Right renal pelvis (tissue), 4 donors: ENCODE measurements at places on chromosomes 11 and 22. TPM values are rescaled to one million over a fixed set of nuclear protein-coding genes. Genes with fewer than 3 reads are reported as not detected.

DNA sequence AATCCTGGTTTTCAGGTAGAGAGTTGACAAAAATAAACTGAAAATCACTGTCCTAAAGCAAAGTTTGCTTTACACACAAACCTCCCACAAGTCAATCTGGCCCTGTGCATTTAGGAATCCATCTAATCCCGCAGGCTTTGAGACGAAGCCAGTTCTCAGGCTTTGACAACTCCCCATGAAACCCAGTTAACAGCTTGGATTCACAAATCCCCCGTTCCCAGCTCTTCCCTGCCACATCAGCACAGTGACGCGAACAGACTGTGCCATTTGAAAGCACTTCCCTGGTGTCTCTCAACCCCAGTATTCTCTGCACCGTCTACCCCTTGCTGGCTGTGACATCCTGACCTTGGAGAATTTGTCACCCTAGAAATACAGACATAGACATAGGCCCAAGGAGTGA is 117.8 kb downstream of the OPCML start:
- no peak for DNase-seq

DNA sequence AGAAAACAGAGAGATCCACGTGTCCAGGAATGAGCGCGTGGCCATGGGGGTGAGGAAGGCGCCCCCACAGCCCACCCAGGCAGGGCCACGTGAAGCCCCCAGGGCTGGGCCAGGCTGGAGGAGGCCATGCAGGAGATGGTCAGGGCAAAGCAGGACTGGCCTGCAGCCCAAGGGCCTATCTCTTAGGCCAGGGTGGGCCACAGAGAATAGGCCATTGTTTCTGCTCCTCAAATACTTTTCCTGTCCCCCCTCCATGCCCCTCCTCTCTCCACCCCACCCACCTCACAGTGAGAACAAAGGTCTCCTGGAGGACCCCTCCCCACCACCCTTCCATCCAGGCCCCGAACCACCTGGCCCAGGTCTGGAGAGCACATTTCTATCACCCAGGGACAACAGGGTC is 8.3 kb upstream of the CDC42EP1 start:
- DNase-seq = no peak

KRTAP5-11 gene
- polyA plus RNA-seq = not detected

PHOX2A gene
- polyA plus RNA-seq = not detected

DNA sequence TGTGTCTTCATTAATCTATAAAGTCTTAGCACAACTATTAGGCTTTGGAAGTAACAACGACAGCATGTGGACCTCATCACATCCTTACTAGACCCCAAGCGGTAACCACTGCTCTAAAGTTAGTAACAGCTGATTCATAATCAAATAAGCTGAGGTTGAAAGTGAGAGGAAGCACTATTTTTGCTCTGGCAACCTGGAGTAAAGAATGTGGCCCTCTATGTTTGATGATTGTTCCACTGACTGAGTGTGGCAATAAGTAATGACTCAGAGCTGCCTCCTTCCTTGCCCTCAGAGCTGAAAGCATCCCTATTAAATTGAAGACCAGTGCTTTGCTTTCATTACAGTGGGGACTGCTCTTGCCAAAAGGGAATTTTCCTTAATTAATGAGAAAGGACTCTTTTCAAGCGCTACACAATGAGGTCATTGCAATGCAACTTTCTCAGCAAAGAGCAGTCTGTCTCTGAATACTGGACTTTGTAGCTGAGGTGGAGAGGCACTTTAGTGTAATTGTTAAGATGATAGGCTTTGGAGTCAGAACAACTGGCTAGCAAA is 906.1 kb upstream of the RAG2 start:
- no peak for DNase-seq

CRACR2B gene
- 11.5 TPM for polyA plus RNA-seq

DNA sequence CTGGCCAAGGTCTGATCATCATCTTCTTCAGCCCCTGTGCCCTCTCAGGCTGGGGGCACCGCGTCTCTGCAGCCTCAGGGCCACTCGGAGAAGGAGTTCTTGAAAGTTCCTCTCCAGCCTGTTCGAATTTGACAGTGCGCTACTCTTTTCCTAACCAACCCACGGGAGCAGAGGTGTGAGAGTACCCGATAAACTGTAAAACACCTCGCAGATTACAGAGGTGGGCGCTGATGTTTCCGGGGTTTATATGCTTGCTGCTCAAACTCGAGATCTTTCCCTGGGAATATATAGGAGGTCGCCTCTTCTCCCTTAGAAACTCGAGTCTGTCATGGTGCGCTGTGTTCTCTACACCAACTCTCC is 515 bp downstream of the CTR9 start:
- no peak for DNase-seq

- DNase-seq = no peak
Observed at GRCh38 chr11:7077101-7077500, 11.7 kb upstream of the RBMXL2 start.

- no peak for DNase-seq
Observed at GRCh38 chr11:59191890-59192289, 20.0 kb downstream of the DTX4 start.

DNA sequence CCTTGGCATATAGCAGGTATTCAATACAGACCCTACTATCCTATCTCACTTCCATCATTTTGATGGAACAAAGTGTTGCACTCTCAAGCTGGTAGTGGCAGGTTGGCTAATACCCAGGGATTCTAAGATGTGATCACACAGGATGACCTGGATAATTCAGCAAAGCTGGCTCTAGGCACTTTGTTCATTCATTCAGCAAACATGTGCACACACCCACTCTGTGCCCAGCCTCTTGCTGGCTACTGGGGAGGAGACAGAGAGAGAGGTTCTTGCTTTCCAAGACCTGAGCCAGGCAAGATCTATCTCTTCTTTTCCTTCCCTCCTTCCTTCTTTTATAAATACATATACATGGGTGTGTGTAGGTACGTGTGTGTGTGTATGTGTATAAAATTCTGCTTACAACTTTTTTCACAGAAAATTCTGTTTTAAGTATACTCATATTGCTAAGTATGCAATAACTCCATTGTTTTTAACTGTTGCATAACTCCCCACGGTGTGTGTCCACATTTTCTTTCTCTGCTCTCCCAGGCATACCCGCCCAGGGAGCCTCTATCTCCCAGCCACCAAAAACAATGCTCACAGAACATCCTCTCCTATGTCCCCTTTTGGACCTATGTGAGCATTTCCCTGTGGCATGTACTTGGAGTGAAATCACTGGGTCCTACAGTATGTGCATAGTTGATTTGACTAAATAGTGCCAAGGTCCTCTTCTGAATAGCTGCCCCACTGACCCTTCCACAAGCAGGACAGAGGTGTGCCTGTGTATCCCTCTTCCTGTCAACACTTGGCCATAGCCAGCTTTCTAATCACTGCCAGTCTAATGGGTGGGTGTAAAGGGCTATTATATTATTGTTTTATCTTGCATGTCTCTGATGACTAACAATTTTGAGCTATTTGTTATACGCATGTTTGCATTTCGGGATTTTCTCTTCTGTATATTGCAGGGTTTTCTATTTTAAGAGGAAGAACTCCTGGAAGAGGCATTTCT is 27.5 kb downstream of the CLPB start:
- no peak for DNase-seq

GRCh38 chr11:103170865-103171264 is 61.6 kb downstream of the DYNC2H1 start:
- DNase-seq = no peak
